HepG2 (cell line): ENCODE measurements at places on chromosomes 5 and 9.
A peak's percentile ranks its signal among the peaks of the same experiment; 100 is the strongest.

DNA sequence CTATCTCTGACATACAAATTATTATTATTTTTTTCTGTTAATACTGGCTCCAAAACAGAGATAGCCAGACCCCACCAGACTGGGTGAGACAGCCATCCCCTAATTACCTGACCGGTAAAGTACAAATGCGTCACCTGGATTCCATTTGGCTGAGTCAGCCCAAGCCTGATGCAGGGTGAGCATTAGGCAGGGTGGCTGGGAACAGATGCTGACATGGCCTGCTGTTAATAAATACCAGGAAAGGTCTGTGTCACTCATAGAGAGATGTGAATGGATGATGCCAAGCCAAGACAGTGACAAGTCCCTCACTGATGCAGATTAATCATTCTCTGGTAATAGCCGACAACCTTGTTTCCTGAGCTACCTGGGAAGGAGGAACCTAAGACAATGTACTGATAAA, 183.5 kb downstream of the TRIM32 start:
- peak; percentile 2 for DNase-seq

DNA sequence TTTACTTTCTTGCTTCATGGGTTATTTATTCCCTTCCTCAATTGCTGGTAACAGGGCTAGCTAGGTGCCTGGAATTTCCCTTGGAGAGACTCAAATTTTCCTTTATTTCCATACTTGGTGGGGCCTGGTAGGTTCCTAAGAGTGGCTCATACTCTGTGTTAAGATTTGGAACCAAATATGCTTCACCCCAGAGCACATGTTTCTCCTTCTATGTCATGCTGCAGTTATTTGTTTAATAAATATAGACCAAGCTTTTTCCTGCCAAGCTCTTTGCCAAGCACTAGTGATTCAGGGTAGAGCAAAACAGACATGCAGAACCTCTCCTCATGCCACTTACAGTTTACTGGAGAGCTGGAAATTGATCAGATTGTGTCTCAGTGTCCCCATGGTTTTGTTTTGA, 290.3 kb upstream of the SGCD start:
- no peak for DNase-seq

DNA sequence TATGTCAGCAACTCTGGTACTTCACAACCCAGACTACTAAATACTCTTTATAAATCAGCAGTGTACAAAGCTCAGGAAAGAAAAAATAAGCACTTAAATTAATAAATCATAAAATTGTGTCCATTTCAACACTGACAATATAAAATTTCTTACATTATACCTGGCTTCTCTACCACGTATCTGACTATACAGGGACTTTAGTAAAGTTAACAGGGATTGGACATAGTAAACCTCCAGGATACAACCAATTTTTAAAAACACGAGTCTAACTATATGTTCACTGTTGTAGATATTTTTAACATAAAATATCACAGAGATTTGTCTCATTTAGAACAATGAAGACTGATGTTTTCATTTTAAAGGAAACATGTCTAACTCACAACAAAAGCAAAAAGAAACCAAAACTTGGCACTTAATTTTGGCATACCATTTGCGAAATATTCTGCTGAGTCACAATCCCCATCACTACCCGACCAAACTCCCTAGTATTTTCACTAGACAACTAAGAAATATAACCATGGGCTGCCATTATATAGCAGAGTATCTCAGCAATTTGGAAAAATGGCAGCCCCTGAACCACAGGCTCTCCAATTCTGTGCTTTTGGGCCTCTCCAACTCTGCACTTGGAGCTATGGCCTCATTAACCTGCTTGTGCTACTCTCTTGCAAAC, 14.4 kb downstream of the FAM169A start:
- DNase-seq: no peak

DNA sequence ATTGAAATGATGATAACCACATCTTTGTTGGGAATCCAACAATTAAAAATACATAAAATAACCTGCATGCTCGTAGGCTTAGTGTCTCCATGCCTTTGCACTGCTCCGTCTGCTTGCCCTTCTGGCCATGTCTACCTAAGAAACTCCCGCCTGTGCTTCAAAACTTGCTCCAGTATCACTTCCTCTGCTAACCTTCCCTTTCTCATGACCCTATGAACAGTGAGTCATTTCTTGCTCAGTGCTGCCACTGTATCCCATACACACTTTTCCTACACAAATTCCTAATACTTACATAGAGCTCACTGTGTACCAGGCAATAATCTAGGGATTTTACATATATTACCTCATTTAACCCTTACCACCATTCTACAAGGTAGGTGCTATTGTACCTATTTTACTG, 33.5 kb downstream of the TMEM245 start:
- no peak for DNase-seq

- no peak for DNase-seq
These were observed 120.0 kb upstream of the HAND1 start for GRCh38 chr5:154598021-154598420.

DNA sequence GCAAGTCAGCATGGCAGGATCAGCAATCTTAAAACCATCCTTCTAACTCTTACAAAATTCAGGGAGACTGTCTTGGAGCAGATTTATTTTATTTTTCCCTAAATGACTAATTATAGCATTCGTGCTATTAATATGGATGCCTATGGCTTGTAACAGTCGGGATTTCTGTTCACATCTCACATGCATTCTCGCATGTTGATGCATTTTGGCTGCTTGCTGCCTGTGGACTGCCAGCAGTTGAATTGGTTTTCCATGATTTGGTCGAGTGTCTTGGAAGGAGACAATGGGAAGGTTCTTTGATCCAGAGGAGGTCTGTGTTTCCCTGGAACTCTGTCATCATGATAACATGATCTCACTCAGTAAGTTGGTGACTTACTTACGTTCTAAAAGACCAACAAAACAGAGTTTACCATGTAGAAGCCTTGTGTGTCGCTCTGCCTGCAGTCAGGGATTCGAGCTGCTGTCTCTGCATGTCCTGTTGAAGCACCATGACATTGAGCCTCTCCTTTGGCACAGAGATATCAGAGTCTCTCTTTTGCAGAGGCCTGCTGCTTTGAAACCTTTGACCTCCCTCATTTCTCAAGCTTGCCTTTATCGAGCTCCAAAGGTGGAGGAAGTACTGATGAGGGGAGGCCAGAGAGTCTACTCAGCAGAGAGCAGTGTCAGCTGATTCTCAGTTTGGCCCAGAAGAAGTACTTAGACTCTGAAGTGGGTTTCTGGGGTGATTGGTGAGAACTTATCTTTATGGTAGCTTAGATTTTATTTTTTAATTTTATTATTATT, 82.4 kb downstream of the ARHGAP26 start:
- no peak for DNase-seq

- no peak for DNase-seq
These were observed 146.7 kb downstream of the ACTL7B start for GRCh38 chr9:108709126-108709525.

DNA sequence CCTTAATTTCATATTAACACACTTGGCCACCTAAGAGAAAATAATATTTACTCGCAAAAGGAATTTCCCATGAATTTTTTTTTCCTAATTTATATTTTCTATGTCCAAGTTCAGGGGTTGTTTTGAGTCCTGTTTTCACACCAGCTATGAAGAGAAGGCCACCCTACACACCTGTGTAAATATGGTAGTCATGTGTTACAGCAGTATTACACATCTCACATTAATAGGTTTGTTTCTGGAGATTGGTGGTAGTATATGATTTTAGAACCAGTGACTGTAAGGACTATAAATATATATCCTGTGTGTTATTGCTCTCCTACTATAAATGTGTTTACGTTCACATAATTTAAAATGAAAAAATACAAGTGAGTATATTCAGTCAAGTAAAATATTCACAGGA, 147.5 kb downstream of the PAM start:
- no peak for DNase-seq

DNA sequence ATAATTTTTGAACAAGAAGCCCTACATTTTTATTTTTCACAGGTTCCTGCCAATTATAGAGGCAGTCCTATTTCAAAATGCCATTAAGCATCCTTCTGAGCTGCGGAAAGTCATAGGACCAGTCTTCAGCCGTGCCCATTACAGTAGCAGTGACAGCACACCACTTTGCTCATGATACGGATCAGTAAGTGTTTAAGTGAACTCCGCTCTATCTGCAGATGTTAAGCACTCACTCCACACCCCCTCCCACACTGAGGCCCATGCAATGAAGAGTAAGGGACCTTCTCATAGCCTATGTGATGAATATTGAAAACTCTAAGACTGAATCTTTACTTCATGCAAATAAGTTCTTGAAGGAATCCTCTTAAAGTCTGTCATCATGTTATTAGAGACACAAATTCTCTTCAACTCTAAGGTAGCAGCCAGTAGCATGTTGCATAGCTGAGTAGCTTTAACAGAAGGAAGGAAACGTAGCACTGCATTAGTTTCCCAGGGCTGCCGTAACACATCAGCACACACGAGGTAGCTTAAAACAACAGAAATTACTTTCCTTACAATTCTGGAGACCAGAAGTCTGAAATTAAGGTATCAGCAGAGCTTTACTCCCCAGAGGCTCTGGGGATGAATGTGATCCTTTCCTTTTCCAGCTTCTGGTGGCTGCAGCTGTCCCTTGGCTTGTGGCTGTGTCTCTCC, 20.3 kb upstream of the TAF11L2 start:
- DNase-seq: no peak

DNA sequence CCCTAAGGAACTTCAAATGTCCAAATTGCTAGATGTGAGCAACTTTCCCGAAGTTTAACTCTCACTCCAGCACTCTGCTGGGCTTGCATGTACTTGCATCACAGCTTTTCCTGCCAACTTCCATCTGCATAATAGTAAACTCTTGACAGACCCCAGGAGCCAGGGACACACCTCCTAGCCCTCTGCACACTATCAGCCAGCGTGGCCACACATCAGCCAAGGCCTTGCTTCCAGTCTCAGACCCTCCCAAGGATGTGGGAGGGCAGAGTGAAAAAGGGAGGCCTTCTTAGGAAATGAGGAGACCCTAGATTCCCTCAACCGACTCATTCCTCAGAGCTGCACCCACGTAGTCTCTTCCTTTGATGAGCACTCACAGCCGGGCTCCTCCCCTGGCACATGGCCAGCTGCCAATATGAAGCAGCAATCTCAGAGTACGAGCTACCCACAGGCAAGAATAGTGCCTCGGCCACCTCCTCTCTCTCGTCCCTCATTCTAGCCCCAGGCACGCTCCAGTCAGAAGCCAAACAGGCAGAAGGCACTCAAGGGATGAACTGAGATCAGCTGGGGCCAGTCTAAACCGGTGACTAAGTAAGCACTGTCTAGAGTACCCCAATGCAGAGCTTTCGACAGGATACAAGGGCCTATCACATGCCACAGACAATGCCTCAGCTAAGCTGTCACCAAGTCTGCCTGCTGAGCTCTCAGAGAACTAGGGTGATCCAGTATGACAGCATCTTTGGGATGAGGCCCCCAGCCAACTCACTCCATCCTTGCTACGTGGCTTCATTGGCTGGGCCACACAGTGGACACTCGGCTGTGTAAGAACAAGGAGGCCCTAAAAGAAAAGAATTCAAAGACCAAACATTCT, 2.3 kb downstream of the P4HA2 start:
- DNase-seq: no peak

DNA sequence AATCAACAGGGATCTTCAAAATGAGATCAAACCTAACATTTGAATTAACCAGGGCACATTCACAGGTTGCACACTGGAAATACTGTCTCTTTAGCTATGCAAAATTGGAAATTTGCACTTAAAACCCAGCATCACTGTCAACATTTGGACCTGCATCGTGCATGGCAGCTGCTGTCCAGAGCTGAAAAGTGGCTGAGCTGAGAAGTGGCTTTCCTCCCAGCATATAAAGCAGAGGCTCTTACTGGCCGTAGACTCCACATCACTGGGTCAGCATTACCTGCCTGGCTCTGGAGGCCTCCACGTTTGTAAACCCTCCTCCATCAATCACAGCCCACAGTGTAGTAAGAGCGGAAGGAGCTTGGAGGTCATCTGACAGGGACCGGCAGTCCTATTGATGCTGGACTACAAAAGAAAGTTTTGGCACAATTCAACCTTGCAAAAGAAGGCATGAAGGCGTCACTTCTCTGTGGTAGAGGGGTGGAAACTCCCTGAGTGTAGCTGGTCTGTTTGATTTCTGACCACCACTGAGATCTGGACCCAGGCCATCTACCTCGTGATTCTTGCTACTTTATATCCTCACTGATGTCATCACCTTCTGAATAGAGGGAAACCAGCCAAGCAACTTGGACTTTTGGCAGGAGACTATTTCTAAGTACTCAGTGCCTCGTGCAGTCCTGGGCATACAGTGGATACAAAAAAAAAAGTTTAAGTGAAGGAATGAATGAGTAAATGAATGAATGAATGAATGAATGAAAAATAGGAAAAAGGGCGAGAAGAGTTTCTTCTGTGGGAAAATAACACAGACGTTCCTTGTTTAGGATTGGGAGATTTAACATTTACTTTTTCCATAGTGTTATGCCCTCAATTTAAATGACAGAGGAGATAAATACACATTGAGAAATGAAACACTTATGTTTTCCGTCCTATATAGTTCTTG, 14.8 kb downstream of the RASEF start:
- DNase-seq: no peak

GRCh38 chr9:123742009-123742767, 187.7 kb downstream of the DENND1A start:
- peak; percentile 91 for DNase-seq

- no peak for DNase-seq
These were observed 82.5 kb downstream of the TARS1 start for GRCh38 chr5:33523208-33523771.

GRCh38 chr9:82110881-82111280, 122.3 kb downstream of the SPATA31D1 start:
- DNase-seq: no peak

DNA sequence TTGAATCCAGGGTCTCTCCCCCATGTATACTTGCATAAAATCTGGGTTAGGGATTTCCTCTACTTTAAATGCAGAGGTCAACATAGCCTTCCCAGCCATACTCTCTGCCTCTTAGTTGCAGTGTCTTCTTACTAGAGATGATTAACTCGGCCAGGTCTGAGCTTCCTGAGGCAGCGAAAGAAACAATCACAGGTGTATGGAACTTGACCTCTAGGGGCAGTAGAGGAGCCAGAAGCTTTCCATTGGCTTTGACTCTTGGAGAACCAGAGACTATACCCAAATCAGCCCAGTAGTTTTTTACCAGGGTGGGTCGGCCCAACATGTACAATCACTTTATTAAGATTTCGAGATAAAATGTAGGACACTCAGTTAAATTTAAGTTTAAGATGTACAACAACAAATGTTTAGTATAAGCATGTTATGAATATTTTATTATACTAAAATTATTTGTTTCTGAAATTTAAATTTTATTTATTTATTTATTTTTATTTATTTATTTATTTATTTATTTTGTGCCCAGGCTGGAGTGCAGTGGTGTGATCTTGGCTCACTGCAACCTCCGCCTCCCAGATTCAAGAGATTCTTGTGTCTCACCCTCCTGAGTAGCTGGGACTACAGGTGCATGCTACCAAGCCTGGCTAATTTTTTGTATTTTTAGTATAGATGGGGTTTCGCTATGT, 48.0 kb upstream of the DMRT3 start:
- DNase-seq: peak; percentile 28

DNA sequence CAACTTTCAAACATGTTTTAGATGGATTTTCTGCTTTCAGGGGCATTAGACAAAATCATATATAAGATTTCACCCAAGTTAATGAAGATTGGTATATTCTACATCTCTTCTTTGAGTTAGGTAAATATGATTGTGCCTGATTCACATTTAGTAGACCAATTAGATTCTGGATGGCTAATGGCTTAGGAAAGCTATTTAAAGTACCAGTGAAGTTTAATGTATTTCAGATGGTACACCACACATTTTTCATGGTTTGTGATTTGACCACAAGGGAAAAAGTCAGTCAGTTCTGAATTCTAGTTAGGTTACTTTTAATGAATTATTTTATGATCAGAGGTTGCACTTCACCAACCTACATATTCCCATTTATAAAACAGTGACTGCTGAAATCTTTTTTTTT, 409.7 kb downstream of the ADGRV1 start:
- no peak for DNase-seq

- peak; percentile 82 for DNase-seq
These were observed 1.5 kb upstream of the SHC3 start for GRCh38 chr9:89179895-89180734.
